Pons (tissue), 1 donor: ENCODE measurements at places on chromosomes 1 and 21.

- no peak for DNase-seq
These were observed 15.9 kb upstream of the CD58 start for GRCh38 chr1:116586741-116587143.

GRCh38 chr1:62954758-62955157 is 170.8 kb downstream of the ATG4C start:
- DNase-seq: no peak

- no peak for DNase-seq
These were observed 6.2 kb upstream of the ACP6 start for GRCh38 chr1:147676311-147677085.

DNA sequence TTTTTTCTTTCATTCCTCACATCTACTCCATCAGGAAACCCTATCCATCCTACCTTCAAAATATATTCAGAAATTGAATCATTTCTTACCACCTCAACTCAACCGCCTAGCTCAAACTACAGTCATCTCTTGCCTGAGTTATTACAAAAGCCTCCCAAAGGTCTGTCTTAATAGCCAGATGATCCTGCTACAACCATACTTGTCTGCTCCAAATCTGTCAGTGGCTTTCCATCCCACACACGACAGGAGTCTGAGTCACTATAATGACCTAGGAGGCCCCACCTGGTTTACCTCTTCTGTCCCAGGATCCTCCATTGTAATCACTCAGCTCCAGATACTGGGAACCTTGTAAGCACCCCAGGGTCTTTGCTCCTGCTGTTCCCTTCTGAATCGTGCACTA is 37.1 kb upstream of the IL12RB2 start:
- no peak for DNase-seq

- no peak for DNase-seq
These were observed 240.3 kb downstream of the VAV3 start for GRCh38 chr1:107724648-107725047.

DNA sequence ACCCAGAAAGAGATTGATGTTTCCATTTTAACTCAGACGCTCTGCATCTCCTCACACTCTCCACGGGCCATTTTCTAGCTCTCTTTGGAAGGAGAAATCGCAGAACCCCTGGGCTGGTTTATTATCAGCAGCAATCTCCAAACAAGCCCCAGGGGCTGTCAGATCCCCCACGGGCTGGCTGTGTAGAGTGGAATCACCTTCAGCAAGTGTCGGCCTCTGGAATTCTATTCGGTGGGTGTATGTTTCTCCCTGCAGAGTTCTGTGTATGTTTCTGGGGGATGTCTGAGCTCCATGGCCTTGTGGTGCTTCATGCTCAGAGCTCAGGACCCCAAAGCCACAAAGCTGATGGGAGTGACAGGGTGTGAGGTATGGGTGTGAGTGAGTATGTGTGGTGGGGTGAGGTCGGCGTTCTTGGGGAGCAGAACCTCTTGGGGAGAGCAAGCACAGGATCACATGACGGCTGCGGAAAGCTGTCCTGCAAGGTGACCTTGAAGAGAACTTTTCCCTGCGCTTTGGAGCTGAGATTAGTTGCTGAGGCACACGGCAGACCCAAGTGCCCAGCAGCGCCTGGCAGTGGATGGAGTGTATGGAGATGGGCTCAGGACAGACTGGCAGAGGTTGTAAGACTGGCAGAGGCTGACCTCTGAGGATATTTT is 489 bp downstream of the ACOT11 start:
- DNase-seq: no peak

DNA sequence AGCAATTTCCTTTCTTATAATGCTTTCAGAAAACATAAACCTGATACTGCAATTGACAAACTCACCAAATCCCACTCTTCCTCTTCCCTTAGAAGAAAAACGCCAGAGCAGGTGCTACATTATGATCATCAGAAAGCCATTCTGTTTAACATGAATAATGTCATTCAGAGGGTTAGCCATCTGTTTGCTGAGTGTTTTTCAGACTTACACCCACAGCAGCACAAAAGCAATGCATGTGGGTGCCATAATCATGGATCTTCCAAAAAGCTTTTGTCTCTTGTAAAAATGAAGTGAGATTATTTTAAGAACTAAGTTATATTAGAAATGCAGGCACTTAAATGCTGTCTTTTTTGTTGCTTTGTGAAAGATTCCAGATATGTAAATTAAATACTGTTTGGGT is 204.6 kb upstream of the TMPRSS15 start:
- no peak for DNase-seq

GRCh38 chr1:224343679-224344078 is 13.0 kb upstream of the CNIH4 start:
- no peak for DNase-seq

GRCh38 chr21:15160136-15160535 is 95.3 kb upstream of the NRIP1 start:
- DNase-seq: no peak

- DNase-seq: no peak
These were observed 694 bp downstream of the MEAF6 start for GRCh38 chr1:37513795-37514349.

DNA sequence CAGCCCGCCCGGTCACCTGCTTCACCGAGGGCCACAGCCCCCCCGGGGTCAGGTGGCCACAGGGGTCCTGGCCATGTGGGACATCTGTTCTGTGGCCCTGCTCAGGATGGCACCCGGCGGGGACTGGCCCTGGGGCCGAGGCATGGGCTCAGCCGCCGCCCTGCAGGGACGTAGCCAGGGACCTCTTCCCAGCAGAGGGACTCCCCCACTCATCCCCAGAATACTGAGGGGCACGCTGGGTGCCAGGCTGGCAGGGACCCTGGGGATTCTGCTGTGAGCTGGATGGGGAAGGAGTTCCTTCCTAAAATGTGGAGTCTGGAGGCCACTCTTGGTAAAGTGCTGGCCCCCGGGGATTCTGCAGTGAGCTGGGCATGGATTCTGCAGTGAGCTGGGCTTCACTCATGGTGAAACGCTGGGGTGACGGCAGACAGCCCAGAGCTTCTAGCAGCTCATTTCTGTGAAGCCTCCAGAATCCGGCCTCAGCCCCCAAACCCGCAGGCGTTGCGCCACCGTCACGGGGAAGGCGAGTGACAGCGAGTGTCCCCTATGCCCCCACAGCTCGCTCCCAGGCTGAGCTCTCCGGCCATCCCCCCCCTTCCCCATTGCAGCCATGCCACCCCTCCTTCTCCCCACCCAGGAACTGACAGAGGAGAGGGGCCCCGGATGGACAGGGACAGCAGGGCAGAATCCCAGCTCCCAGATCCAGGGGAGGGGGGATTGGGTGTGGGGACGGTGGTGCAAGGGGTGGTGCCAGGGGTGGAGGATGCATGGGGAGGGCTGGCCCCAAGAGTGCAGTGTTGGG is 1.4 kb downstream of the ITGB2 start:
- DNase-seq: no peak

DNA sequence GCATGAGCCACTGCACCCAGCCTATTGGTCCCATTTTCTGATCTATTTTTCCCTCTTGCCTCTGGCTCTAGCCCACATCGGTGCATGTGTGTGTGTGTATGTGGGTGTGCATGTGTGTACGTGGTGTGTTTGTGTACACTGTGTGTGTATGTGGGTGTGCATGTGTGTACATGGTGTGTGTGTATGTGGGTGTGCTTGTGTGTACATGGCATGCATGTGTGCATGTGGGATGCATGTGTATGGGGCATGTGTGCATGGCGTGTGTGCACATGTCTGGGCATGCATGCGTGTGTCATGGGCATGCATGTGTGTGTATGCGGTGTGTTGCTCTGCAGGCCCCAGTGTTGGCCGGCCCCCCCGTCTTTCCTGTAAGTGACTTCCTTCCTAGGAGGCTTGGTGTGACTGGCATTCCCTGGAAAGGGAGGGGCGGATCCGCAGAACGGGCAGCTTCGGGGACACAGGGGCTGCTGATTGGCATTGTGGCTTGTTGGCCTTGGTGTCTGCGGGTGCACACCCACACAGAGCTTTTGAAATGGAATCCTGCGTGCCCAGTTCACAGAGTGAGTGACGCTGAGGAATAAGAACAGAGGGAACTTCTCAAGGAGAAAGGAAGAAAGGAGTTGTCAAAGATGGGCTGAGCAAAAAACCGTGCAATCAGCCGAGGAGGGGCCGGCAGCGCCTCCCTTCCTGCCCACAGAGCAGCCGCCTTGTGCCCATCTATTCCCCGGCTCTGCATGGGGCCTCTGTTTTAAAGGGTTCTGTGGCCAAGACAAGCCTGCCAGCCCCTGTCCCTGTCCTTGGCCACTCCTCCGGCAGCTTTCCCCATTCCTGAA is 8.0 kb downstream of the PDXK start:
- DNase-seq: no peak

GRCh38 chr1:5865774-5866173 is 126.5 kb downstream of the NPHP4 start:
- no peak for DNase-seq

DNA sequence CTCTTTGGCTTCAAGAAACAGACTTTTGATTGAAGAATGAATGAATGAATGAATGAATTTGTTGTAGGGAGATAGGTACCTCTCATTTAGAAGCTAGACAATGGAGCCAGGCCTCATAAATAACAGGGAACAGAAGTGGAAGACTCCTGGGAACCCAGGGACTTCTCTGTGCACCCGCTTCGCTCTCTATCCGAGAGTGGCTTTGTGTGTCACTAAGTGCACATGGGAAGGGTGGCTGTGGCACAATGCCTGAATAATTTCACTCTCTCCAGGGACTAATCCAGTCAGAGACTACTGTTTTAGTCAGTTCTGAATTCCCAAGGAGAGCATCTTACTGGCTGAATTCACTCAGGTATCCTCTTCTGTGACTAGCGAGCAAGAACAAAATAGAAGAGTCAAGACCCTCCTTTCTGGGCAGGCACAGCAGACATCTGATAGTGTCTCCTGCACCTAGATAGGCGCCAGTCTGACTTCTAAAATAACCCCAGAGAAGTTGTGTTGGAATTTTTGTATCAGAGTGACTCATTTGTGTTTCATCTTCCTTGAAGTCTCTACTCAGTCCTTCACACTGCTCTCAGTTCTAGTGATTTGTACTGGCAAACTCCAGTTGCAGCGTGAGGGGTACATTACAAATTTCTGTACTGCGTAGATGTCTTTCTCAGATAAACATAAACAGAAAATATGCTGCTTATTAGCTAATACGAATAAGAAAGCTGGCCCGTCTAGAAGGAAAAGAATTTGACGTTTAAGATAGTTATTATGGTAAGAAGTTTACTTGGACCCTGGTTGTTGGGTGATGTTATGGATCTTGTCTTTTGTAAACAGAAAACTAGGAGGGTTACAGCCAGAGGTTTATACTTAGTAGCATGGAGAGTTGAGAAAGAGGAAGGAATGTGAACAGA is 34.0 kb downstream of the BACH1 start:
- no peak for DNase-seq

GRCh38 chr1:175376194-175376593 is 183.6 kb upstream of the KIAA0040 start:
- no peak for DNase-seq

DNA sequence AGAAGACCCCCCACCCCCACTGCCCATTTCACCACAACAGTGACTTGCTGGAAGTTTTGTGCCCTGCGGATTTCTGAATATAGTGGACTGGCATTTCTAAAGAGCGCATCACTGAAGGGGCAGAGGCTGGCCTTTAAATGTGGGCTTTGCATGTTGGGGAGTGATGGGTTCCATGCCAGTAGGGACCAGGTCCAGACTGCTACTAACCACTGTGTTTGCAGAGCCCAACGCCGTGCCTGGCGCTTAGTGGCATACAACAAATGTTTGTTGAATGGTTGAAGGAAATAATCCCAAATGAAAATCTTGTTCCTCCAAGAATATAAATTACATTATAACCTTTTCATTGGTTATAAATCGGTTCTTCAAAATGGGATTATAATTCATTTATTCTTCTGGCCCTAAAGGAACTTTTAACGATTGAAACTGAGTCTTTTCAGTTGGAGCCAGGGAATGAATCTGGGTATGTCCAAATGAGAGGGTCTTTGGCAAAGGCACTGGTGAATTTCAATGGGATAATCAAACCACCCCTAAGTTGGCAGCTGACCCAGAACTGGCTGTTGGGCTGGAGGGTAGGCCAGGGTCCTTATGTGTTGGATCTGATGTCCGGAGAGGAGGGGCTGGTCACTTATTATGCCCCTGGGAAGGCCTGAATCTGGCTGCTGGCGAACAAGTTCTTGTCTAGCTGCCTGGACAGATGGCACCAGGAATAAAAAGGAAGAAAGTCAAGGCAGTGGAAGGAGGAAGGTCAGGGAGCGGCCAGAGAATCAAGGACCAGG is 13.8 kb upstream of the SDHB start:
- DNase-seq: peak; percentile 36
